Dorsolateral prefrontal cortex (tissue), 122 donors: ENCODE measurements at places on chromosomes 12 and 14.

GRCh38 chr14:53360829-53361228 lies 207.7 kb upstream of the DDHD1 start:
- no peak for DNase-seq

DNA sequence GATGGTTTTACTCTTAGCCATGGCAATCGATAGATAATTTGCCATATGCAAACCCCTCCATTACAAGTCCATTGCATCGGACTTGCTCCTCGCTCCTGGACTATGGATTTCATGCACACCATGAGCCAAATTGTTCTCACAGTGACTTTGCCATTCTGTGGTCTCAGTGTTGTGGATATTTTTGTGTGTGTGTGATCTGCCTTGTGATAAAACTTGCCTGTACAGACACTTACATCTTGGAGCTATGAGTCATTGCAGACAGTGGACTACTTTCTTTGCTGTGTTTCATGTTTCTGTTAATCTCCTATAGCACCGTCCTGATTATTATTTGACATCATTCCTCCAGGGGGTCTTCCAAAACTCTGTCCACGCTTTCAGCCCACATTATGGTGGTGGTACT lies 8.4 kb upstream of the OR4K13 start:
- no peak for DNase-seq

DNA sequence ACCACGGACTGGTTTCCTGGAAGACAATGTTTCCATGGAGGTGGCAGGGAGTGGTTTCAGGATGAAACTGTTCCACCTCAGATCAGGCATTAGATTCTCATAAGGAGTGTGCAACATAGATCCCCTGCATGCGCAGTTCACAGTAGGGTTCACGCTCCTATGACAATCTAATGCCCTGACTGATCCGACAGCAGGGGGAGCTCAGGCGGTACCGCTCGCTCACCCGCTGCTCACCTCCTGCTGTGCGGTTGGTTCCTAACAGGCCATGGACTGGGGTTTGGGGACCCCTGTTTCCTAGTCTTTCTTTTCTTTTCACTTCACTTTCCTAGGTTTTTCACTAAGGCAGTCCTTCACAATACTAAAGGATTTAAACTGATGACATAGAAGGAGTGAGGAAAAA lies 39.6 kb downstream of the GUCY2C start:
- DNase-seq = no peak

- DNase-seq = no peak
These were observed 266.5 kb downstream of the SLC15A4 start for GRCh38 chr12:128557231-128557630.

DNA sequence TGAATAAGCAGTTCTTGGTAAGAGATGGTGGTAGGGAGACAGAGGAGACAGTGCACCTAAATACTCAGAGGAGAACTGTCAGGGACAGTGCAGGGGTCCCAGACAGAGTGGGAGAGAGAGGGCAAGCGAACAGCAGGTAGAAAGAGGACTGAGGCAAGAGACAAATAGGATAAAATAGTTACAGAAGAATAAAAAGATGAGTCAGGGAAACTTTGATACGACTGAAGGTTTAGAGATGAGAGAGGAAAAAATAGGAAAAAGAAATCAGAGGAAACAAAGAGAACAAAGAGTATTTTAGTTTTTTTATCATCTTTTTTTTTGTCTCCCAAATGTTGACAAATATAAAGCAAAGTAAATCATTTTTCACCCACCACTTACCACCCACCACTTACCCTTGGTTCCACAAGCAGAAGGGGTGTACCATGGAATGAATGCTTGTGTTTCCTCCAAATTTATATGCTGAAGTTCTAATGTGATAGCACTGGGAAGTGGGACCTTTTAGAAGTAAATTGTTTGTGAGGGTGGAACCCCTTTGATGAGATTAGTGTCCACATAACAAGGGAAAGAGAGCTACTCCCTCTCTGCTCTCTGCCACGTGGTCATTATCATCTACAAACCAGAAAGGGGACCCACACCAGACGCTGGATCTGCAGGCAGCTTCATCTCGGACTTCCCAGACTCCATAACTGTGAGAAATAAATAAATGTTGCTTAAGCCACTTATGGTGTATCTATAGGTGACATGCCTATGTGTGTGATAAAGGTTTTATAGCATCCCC lies 292.1 kb downstream of the BTG1 start:
- DNase-seq = no peak

DNA sequence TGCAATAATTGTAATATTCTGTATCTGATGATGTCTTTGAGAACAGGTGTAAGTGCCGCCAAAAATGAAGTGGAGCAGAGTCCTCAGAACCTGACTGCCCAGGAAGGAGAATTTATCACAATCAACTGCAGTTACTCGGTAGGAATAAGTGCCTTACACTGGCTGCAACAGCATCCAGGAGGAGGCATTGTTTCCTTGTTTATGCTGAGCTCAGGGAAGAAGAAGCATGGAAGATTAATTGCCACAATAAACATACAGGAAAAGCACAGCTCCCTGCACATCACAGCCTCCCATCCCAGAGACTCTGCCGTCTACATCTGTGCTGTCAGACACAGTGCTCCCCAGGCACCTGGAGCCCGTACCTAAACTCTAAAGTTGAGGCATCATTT lies 268.7 kb downstream of the DAD1 start:
- no peak for DNase-seq
